ENCODE measurements at places on chromosomes 2 and 18.

GRCh38 chr2:108316033-108316432 is 27.3 kb downstream of the SULT1C2 start:
- no peak for DNase-seq

GRCh38 chr2:74564222-74564621 is 9.7 kb downstream of the DOK1 start:
- no peak for DNase-seq

GRCh38 chr2:30756971-30757370 is 50.3 kb downstream of the CAPN13 start:
- DNase-seq: no peak

DNA sequence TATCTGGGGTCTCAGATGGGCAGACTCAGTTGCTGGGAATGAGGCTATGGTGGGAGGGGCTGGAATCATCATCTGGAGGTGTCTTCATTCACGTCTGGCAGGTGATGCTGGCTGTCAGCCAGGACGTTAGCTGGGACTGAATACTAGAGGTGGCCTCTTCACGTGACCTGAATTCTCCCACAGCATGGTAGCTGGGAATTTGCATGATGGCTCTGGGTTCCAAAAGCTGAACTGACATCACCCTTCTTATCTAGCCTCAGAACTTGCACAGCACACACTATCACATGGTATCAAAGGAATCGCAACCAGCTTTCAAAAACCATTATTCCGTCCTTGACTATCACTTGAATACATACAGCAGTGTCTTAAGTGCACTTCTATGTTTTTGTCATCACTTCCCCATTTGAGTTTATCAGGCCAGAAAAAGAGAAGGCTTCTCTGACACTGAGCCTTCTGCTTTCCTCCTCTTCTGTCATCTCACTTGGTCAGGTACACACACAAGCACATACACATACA is 53.0 kb upstream of the LRP2 start:
- DNase-seq: no peak

GRCh38 chr2:116687371-116687770 is 1127.1 kb upstream of the DDX18 start:
- no peak for DNase-seq

GRCh38 chr2:176573612-176574483 is 304.6 kb downstream of the MTX2 start:
- DNase-seq: no peak

- no peak for DNase-seq
These were observed 127.9 kb upstream of the LGALSL start for GRCh38 chr2:64325852-64326577.

- DNase-seq: no peak
These were observed 25.9 kb downstream of the SIGLEC15 start for GRCh38 chr18:45851161-45851925.

DNA sequence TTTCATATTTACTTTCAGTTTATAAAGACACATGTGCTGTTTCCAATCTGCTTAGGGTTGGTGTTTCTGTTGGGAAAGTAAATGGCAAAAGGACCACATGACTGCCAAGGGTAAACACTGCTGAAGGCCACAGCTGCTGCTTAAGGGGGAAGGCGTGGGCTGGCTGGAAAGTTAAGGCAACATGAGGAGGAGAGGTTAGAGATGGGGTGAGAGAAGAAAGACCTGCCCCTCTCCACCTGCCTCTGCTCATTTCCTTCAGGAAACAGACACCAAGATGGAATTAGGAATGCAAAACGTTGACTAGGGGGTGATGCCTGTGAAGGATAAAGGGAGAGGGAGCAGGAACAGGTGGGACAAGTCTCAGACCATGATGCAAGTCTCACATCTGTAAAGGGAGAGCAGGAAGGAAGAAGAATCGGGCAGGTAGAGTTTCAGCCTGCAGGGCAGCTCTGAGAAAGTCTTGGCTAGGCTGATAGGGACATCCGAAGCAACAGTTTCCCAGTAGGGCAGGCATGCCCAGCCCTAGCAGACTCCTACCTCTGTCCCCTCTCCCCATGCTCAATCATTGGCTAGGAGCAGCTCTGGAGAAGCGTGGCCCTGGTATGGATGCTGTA is 86.0 kb downstream of the CDC42EP3 start:
- DNase-seq: no peak
